ENCODE measurements at places on chromosomes 12 and 14.

GRCh38 chr12:49761677-49762467 lies 20.5 kb downstream of the TMBIM6 start:
- DNase-seq, result no peak

DNA sequence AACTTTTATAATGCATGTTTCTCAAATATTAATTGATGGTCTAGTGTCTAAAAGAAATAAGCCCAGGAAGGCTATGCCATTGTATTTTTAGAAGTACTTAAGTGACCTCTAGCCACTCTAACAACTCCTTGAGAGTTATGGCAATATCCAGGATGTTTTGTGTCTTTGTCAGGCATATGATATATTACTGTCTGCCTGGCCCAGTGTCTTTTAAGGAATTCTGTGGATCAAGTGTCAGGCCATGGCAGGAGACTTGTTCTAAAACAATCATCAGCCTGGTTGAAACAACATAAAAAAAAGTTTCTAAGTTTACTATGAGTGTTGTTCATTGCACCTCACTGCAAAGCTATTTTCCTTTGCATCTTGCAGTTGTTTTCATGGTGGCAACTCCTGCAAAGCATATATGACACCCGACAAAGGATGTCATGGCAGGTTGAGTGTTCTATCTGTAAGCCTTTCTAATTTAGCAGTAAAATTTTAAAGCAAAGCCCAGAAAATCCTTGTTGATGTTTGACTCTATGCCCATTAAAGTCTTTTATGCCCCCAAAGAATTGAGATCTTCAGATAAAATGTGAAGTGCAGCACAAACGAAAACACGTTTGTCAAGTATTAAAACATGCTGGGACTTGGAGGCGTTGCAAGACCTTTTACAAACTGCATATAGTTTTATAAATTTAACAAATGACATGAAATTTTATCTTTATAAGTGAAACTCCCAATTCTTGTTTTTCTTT lies 89.5 kb upstream of the SLC38A2 start:
- DNase-seq, result no peak

DNA sequence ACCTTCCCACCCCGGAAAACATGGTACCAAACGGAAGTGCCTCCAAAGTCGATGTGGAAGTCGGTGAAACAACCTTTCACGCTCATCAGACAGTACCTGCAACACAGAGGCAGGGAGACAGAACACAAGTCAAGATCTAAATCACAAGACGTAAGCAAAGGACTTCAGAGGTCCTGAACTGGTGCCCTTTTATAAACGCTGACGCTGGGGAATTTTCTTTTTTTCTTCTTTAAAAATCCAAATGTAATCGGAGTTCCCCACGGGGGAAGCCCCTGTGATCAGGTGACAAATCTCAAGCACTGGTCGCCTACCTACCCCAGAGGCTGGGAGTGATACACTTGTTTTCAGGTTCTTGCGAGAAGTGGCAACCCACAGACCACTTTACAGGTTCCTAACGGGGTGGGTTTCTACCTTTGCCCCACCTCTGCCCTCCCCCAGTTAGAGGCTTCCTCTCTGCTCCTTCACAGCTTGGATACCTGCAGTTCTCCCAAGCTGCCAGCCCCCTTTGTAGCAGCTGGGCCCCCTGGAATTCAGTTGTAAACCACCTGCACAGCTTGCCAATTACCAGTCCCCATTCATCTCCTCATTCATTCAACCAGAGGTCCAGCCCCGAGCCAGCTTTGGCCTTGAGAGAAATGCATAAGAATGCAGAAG lies 46.2 kb downstream of the KDM2B start:
- DNase-seq, result peak; percentile 57

GRCh38 chr12:74889073-74889472 lies 320.6 kb downstream of the KCNC2 start:
- DNase-seq, result no peak

DNA sequence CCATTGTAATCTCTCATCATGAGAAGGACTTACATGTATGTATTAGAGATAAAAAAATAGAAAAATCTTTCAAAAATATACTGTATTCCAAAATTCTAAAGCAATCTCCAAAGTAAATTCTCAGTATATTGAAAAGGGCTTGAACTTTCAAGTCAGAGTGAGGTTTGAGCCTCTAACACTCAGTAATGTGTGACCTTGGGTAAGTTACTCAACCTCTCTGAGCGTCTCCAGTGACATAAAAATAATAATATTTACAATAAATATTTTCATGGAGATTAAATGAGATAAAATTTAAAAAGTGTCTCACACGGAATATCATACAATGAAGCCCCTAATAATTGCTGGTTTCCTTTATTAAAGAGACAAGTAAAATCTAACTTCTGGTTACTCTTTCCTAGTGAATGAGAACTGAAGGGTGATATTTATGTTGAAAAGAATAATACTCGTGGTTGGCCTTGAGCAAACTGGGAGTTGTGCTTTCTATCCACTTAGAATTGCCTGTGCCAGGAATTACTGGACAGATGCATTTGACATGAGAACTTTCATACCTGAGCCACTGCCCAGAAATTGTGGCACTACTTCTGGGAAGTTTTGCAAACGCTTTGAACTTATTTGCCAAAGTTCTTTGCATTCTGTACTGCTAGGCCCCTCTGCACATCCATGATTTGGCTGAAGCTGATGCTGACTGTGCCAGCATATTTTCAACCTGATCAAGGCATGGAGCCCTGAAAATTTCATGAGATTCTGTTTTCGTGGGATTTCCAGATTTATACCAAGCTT lies 933.7 kb downstream of the GALC start:
- DNase-seq, result no peak

- no peak for DNase-seq
These were observed 45.2 kb downstream of the MAP1LC3B2 start for GRCh38 chr12:116604178-116604895.

GRCh38 chr14:91464615-91465205 lies 45.4 kb downstream of the PPP4R3A start:
- no peak for DNase-seq

GRCh38 chr12:52444647-52445595 lies 7.0 kb downstream of the KRT6B start:
- no peak for DNase-seq

- DNase-seq, result no peak
These were observed 46.4 kb downstream of the CLMN start for GRCh38 chr14:95273001-95273978.

DNA sequence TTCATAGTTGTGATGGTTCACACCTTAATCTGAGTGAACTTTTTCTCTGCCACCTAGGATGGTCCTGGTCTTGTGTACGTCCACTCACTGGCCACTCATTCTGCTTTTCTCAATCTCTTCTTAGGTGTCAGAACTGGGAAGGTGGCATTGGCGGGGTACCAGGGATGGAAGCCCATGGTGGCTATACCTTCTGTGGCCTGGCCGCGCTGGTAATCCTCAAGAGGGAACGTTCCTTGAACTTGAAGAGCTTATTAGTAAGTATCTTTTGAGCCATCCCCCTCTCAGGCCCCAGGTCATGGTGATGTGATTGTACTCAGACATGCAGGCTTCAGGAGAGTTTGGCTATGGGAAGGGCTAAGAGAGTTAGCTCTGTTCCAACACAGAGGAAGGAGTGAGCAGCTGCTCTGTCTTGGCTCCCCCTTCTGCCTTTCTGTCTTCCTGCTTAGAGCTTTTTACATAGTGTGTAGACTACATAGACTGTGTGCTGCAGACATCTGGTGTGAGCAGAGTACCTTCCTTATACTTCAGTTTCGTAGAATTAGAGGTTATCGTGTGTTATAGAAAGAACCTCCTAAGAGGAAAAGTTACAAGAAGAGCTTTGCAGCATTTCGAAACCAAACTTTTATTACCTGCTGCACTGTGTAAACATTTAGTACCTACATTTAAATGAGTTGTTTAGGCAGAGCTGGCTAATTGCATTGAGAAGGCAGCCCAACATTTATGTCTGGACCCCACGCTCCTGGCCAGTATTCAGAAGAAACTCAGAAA lies 54.2 kb downstream of the FNTB start:
- no peak for DNase-seq

DNA sequence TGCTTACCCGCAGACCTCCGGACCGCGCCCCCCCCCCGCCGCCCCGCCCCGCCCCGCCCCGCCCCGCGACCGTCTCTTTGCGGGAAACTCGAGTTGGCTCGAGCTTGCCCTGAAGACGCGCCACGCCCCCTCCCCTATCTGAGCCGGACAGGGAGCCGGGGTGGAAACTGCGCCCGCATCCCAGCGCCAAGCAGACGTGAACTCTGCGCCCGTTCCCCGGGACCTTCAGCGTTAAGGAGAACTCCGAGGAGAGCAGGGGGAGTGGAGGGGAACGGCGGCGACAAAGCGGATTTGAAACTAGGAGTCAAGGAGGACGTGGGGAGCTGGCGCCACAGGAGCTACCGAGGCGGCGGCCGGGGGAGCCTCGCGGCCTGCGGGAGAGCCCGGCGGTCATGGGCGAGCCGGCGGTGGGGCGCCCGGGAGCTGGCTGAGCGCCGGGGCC lies at the start of gene KCNK13:
Gene KCNK13, plus strand, starts transcription at position 310 of the 442 bp plus-strand sequence. CDS start 212 bp downstream, outside the sequence.
- no peak for DNase-seq

DNA sequence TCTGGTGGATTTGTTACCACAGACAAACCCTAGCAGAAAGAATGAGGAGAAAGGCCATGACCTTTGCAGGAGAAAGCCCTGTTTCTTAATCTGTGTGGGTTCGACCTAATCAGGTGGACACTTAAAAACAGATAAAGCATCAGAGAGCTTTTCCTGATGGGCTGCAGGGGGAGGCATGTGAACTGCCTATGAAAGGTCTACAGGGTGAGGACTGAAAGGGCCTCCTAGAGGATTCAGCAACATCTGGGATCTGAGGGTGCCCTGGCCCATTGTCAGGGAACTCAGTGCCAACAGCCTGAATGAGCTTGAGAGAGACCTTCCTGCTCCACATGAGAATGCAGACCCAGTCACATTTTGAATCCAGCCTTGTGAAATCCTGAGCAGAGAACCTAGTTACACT lies 178.8 kb upstream of the DDHD1 start:
- DNase-seq, result no peak

GRCh38 chr14:100839681-100840111 lies 13.8 kb downstream of the MEG3 start:
- DNase-seq, result no peak

DNA sequence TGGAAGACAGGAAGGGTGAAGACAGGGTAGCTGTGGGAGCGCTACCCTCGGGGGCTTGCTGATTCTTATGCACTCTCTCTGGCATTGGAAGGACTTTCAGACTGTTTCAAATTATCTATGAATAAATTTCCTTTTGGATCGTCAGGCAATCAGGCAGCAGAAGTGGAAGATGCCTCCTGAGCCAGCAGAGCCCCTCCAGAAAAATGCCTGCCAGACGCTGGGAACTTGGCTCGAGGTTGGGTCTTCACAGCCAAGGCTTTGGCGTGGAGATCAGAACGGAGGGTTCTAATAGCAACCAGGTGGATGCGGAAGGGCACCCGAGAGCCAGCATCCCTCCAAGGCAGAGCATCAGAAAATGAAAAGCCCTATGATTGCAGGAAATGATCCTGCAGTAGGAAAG lies 119.2 kb upstream of the RFLNA start:
- DNase-seq, result no peak

GRCh38 chr12:46388427-46389021 lies 16.0 kb upstream of the SLC38A2 start:
- DNase-seq, result no peak

DNA sequence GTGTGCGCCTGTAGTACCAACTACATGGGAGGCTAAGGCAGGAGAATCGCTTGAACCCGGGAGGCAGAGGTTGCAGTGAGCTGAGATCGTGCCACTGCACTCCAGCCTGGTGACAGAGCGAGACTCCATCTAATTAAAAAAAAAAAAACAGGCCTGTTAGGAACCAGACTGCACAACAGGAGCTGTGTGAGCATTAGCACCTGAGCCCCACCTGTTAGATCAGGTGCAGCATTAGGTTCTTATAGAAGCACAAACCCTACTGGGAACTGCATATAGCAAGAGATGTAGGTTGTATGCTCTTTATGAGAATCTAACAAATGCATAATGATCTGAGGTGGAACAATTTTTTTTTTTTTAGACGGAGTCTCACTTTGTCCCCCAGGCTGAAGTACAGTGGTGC lies 8.6 kb downstream of the ATXN2 start:
- DNase-seq, result no peak

GRCh38 chr14:104686624-104687517 lies 2.5 kb upstream of the INF2 start:
- DNase-seq, result peak; percentile 33

- DNase-seq, result no peak
These were observed 122.7 kb downstream of the PAPOLA start for GRCh38 chr14:96624661-96625425.

DNA sequence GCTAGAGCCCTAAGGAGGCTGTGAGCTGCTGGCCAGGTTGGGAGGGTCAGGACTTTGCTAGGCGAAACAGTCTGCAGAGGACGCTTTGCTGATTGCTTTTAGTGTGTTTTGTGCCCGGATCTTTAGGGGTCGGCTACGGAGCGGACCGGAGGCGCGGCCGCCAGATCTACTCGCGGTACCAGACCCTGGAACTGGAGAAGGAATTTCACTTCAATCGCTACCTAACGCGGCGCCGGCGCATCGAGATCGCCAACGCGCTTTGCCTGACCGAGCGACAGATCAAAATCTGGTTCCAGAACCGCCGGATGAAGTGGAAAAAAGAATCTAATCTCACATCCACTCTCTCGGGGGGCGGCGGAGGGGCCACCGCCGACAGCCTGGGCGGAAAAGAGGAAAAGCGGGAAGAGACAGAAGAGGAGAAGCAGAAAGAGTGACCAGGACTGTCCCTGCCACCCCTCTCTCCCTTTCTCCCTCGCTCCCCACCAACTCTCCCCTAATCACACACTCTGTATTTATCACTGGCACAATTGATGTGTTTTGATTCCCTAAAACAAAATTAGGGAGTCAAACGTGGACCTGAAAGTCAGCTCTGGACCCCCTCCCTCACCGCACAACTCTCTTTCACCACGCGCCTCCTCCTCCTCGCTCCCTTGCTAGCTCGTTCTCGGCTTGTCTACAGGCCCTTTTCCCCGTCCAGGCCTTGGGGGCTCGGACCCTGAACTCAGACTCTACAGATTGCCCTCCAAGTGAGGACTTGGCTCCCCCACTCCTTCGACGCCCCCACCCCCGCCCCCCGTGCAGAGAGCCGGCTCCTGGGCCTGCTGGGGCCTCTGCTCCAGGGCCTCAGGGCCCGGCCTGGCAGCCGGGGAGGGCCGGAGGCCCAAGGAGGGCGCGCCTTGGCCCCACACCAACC lies 1.5 kb downstream of the HOXC6 start:
- no peak for DNase-seq

GRCh38 chr12:6691473-6691872 lies 2.3 kb upstream of the ZNF384 start:
- DNase-seq, result no peak

Measured in CD4-positive, alpha-beta T cell treated with Interleukin-6 at 100 ng/mL for 8 hours (primary cell).